Stimulated activated naive CD4-positive, alpha-beta T cell treated with Interleukin-2 at 50 U/mL for 16 hours (primary cell): ENCODE measurements at places on chromosomes 6 and 20.

DNA sequence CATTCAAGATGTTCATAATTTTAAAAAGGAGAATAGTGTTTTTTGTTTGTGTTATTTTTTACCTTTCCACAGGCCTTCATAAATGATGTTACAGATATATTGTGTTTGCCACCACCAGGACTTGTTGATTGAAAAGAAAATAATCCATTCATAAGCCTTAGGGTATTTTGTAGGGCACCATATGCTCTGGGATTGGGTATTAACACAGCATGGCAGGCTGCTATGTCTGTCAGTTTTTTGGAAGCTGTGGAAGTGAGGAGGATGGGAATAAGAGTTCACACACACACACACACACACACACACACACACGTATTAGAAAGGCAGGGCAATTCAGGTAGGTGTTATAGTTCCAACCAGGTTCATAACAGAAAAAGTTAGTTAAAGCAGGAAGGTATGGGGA is 237.9 kb downstream of the HDGFL1 start:
- DNase-seq = no peak

- no peak for DNase-seq
These were observed 262.0 kb upstream of the RIN2 start for GRCh38 chr20:19495905-19496703.

GRCh38 chr20:39036851-39037250 is 74.7 kb downstream of the DHX35 start:
- no peak for DNase-seq

DNA sequence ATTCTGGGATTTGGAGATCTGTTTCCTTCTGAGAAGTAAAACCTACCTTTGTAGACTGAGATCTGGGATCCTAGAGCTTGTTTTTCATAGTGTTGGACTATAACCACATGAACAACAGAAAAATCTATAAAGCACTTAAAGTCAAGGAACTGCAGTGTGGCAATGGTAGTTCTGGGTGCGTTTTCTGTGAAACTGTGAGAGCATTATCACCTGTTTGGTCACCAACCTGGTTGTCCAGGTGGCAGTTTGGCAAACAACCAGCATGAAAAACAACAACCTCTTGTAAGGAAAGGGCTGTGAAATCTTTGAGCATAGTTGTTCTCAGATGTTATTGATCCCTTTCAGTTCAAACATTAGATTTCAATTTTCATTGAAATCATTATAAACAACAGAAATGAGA is 215.8 kb upstream of the CITED2 start:
- no peak for DNase-seq

- DNase-seq = no peak
These were observed 130.4 kb downstream of the INSM1 start for GRCh38 chr20:20498076-20498861.

- DNase-seq = no peak
These were observed 60.5 kb downstream of the GMDS start for GRCh38 chr6:2184700-2185455.

DNA sequence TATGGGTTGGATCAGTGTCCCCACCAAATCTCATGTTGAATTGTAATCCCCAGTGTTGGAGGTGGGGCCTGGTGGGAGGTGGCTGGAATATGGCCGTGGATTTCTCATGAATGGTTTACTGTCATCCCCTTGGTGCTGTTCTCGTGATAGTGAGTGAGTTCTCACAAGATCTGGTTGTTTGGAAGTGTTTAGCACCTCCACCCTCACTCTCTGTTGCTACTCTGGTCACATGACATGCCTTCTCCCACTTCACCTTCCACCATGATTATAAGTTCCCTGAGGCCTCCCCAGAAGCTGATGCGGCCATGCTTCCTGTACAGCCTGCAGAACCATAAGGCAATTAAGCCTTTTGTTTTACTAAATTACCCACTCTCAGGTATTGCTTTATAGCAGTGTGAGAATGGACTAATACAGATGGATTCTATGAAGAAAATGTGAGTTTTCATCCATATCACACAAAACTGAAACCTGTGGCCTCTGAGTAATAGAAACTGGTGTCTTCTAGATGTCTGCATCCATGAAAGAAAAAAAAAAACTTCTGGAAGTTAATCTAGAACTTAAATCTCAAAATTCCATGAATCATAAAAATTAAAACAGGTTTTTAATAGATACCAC is 39.3 kb downstream of the MBOAT1 start:
- no peak for DNase-seq

DNA sequence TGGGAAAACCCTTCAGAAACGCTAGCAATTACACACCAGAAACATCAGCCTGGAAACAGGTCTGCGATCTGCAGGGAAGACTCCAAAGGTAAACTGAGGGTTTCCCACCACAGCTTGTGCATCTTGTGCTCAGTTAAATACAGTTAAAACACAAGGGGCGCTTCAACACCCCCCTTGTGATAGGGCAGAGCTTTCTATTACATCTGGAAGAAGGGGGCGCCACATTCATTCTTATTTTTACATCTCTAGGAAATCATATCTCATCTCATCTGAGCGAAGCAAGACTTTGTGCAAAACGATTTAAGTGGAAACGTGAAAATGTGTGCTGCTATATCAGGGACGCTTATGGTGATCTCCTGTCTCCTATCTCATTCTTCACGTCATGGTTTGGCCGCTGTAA is 58.5 kb downstream of the PRND start:
- no peak for DNase-seq

DNA sequence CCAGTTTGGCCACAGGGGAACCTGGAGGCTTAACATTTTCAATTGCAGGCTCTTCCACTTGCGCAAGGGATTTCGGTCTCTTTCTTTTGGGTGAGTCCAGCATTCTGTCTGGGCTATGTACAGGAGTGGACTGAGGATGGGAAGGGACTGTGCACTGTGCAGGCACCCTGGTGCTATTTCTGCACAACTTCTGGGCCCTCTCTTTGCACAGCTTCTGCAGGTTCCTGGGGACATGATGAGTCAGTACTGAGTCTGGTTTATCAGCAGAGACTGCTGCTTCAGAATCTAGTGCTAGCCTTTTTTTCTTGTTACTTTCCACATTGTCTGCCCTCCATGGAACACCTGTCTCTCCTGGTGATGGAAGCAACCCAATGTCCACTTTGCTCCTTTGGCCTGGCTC is 78.5 kb upstream of the ASF1A start:
- DNase-seq = no peak

DNA sequence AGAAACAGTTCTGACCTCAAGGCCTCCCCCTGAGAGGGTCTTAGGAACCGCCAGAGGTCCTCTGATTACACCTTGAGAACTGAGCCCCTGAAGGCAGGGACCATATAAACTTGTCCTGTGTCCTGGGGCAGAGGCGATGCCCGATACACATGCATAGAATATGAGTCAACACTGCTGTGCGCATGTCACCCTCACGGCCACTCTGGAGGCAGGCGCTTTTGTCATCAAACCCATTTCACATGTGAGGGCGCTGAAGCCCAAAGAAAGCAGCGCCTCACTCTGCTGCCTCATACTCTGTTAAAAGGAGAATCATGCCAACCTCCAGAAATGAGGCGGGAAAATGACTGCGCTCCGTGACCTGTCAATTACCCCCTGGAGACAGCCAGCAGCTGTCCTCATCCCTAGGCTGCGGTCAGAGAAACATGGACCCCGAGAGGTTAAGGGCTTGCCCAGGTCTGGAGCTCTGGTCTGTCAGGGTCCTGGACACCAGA is 158.3 kb downstream of the GRM4 start:
- no peak for DNase-seq

DNA sequence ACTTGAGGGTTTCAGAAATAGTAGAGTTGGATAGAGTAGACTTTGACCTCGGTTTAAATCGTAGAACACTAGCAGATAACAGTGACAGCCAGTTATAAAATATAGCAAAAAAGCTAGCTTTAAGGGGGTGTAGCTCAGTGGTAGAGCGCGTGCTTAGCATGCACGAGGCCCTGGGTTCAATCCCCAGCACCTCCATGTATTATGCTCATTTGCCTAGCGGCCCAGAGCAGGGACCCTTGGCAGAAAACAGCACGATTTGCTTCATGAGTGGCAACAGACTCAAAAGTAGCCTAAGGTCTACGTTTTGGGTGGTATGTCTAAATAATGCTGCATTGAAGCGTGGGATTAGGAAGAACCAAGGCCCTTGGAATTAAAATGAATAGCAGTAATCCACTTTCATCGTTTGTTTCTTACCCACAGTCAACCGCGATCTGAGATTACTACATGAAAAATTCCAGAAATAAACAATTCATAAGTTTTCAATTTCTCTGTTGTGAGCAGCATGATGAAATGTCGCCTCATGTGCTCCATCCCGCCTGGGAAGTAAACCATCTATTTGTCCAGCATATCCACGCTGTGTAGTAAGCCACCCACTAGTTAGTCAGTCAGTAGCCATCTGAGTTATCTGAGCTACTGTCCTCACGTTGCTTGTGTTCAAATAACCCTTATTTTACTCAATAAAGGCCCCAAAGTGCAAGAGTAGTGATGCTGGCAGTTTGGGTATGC is 184.9 kb downstream of the GPX5 start:
- no peak for DNase-seq

GRCh38 chr6:128233531-128233930 is 286.9 kb downstream of the PTPRK start:
- no peak for DNase-seq

GRCh38 chr6:29974901-29975560 is 32.7 kb downstream of the HLA-A start:
- no peak for DNase-seq

GRCh38 chr20:48158014-48158413 is 372.7 kb upstream of the SULF2 start:
- DNase-seq = no peak

DNA sequence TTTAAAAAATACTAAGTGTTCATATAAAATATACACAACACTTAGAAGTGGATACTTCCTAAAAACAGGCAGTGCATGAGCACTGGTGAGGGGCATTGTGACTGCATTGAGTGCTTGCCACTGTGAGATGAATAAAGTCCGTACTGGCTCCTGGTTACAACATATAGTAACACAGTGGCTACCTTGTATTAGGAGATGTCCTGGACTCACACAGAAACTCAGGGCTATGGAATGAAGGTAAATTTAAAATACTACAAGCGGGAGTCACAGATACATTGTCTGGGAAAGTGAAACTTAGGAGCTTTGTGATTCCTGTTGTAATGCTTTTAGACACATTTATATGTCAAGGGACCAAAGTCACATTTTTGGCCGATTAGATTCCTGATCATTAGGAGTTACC is 36.5 kb upstream of the HLA-G start:
- no peak for DNase-seq

DNA sequence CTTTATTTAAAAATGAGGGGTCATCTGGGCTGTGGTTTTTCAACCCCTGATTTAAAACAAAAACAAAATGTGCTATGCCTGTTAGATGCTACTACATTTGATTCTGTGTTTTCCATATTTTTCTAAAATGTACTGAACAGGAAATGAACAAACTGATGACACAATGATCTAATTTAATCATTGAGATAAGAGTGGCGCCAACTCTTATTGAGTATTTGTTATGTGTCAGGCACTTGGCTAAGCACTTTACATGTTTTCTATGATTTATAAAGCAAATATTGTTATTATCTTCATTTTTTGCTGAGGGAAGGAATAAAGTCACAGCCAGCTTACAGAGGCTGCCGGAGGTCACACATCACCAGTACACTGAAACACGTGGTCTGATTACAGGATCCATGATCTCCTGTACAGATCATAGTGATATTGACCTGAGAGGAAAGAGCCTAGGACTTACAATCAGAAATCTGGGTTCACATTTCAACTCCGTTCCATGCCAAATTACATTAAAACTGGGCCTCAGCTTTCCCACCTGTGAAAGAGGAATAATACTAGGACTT is 166.7 kb downstream of the ESR1 start:
- DNase-seq = no peak

- no peak for DNase-seq
These were observed 8.7 kb upstream of the PLTP start for GRCh38 chr20:45920462-45921336.

GRCh38 chr6:99165838-99166237 is 183.6 kb downstream of the FAXC start:
- no peak for DNase-seq

GRCh38 chr20:58839474-58839874 is 11.2 kb downstream of the GNAS-AS1 start:
- DNase-seq = peak; percentile 32

DNA sequence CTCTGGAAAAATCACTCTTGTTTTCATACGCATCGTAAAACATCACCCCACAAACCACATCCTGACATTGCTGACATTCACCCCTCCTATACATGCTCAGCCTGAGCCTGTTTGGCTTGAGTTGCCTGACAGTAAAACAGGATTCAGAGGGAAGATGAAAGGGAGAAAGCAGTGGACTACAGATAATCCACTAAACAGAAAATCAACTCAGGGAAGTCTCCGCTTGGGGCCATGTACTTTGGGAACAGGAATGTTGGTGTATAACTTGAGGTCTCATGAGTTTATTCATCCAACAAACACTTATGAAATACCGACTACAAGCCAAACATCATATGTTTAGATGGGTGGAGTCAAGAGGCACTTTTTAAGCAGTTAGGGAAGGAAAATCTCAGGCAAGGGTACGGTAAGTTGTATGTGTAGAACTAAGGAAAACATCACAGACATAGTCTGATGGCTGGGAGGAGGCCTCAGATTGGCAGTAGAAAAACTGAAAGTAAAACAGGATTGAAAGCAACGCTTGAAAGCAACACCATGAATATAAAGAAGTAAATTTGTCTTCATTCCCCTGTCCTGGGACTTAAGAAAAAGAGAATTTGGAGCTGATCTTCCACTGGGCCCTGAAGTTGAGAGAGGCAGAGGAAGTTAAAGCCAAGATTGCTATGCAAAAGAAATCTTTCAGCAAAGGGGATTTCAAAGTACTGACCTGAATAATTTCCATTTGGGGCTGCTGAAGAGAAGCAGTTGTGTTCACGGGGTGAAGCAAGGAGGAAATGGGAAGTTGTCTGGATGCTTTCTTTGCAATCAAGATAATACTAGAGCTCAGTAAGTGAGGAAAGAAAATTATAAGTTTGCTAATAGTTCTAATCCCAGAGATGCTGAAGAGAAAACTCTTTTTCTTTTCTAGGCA is 28.8 kb downstream of the PDE7B start:
- DNase-seq = peak; percentile 25

- DNase-seq = no peak
These were observed 177.1 kb downstream of the MRPL14 start for GRCh38 chr6:43950051-43950605.

DNA sequence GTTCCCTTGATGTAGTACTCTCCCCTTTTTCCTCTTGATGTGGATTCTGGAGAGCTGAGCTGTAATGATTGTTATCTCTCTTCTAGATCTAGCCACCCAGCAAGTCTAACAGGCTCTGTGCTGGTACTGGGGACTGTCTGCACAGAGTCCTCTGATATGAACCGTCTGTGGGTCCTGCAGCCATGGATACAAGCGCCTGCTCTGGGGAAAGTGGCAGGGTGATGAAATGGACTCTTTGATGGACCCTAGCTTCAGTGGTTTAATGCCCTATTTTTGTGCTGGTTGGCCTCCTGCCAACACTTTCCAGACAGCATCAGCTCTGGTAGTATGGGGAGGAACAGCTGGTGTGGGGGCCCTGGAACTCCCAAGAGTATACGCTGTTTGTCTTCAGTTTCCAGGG is 216.3 kb downstream of the ADGRG6 start:
- DNase-seq = no peak
